ENCODE measurements at places on chromosomes 16 and 17.

- DNase-seq = no peak
These were observed 62.6 kb upstream of the RBFOX1 start for GRCh38 chr16:7270006-7270405.

GRCh38 chr17:7740481-7741001 lies 23.0 kb downstream of the DNAH2 start:
- no peak for DNase-seq

- no peak for DNase-seq
These were observed 57.6 kb downstream of the CDRT4 start for GRCh38 chr17:15409721-15410250.

- DNase-seq = no peak
These were observed 4.5 kb upstream of the KATNB1 start for GRCh38 chr16:57730771-57731730.

- DNase-seq = peak; percentile 35
These were observed 17.1 kb downstream of the TBX2 start for GRCh38 chr17:61416540-61417363.

GRCh38 chr17:4587803-4588202 lies 3.5 kb downstream of the SMTNL2 start:
- no peak for DNase-seq

- DNase-seq = no peak
These were observed 50.7 kb downstream of the SLC5A11 start for GRCh38 chr16:24896439-24896838.

DNA sequence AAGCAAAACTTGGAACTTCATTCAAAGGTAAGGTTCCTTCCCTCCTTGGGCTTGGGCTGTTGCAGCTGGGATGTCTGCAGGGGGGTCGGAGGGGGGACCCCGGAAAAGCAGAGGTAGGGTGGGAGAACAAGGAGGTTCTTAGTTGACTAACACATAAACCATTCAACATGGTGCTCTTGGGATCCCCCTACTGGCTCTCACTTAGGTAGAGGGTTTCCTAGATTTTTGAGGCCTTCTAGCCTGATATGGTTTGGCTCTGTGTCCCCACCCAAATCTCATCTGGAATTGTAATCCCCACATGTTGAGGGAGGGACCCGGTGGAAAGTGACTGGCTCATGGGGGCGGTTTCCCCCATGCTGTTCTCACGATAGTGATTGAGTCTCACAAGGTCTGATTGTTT lies 93.9 kb downstream of the RGS9 start:
- DNase-seq = no peak

DNA sequence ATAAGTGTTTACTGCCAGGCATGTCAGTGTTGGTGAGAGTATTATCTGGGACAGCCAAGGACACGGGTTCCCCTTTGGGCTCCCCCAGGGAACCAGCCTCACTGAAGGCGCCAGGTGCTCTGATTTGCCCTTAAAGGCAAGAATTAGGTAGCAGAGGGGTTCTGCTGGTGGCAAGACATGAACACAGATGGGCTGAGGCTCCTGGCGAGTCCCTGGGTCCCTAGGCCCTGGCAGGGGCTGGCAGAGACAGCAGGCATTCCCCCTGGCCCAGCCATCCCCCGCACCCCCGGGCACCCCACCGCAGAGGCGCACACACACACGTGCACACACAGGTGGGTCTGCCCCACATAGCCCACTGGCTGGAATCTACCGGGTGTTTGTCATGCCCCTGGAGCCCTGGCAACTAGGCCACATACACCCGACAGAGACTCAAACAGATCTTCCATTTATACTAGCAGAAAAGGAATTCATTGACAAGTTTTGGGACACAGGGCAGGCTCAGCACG lies 153.3 kb downstream of the C16orf78 start:
- DNase-seq = no peak

Measured in stimulated activated CD8-positive, alpha-beta memory T cell treated with anti-CD3 and anti-CD28 coated beads, Interleukin-7, amount 100 ng/mL, for 24 hours (primary cell).